RWPE1 (cell line): ENCODE measurements at places on chromosomes 7 and 10.

DNA sequence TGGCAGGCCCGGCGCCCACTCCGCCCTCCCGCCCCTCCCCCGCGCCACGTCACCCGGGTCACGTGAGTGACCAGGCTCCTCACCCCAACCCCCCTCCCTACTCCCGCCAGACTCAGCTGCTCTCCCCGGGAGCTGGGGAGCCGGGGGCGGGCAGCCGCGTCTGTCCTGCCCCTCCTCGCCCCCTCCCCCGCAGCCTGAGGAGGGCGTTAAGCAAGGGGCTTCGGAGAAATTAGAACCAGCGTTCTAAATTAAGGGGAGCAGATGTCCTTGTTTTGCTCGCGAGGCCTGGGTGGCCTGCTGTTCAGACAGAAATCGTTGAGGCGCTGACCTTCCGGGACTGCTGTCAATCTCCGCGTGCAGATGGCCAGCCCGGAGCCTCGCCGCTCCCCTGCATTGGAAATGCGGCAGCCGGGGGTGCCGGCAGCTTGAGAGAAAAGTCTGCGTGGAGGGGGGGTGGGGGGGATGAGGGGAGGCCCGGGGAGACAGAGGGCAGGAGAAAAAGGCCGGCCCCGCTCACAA lies 102.2 kb upstream of the ZNF438 start:
- peak; percentile 70 for DNase-seq

DNA sequence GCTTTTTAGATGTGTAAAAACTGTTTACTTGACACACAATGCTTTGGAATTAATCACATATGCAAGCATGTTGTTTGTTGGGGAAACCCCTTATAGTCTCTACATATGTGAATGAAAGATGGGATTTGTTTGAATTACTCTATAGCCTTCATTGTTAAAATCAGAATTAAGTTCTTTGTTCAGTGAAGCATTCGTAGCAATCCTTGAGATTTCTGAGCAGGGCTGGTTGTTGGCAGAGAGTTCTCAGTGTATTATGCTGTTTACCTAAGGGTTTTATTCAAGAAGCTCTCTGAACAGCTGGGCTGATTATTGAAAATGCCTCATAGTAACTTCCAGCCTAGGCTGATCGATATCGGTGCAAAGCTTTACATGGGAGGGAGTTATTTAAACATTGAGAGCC lies 190.9 kb downstream of the VTI1A start:
- no peak for DNase-seq

- peak; percentile 29 for DNase-seq
These were observed 484.0 kb upstream of the GALNT17 start for GRCh38 chr7:70647801-70648498.

DNA sequence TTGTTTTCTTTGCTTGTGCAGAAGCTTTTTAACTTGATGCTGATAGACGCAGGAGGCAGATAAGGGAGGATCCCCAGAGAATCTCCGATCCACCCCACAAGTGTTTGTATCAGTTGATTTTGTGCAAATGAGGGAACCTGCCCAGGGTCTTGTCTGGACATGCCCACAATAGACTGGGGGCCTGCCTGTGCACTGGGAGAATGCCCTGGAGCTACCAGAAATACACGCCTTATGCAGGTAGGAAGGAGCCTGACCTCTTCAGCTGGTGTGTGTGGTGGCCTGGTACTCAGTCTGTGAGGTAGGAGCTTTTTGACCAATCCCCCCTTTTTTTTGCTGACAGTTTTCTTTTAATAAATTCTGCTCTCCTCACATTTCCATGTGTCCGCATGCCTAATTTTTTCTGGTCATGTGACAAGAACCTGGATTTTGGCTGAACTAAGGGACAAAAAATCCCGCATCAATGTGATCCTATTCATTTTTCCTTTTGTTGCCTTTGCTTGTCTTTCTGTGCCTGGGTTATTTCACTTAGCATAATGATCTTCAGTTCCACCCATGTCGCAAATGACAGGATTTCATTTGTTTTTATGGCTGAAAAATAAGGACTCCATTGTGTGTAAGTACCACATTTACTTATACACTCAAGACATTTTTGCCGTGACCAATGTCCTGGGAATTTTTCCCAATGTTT lies 430.6 kb upstream of the NRG3 start:
- no peak for DNase-seq

- DNase-seq, result no peak
These were observed 10.0 kb upstream of the PCGF5 start for GRCh38 chr10:91210435-91210834.

DNA sequence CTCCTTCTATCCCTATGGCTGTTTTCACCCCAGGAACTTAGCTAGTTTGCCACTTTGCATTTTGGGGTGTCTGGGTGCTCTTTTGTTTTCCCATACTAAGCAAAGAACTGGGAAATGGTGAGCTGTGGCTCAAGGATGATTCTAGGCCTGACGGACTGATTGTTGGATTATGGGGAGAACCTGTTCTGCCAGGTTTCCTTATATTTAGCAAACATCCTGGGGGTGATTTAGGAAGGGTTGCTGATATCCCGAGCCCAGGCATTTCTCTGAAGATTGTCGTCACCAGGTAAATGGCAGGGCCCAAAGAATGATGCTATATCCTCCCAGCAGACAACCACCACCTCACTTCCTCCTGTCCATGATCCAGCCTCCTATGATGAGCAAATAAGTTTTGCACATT lies 72.1 kb upstream of the GRB10 start:
- DNase-seq, result no peak

DNA sequence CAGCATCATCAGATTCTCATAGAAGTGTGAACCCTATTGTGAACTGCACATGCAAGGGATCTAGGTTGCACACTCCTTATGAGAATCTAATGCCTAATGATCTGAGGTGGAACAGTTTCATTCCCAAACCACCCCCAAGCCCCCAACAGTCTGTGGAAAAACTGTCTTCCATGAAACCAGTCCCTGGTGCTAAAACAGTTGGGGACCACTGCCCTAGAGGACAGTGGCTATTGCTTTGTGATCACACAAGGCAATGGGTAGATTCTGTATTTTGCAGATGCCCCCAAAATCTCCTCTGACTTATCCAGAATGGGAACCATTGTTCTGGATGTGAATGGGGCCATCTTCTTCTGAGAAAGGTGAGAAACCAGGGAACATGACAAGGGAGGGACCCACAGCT lies 31.1 kb upstream of the HPS1 start:
- no peak for DNase-seq

GRCh38 chr10:122044713-122045112 lies 55.8 kb downstream of the TACC2 start:
- DNase-seq, result no peak

DNA sequence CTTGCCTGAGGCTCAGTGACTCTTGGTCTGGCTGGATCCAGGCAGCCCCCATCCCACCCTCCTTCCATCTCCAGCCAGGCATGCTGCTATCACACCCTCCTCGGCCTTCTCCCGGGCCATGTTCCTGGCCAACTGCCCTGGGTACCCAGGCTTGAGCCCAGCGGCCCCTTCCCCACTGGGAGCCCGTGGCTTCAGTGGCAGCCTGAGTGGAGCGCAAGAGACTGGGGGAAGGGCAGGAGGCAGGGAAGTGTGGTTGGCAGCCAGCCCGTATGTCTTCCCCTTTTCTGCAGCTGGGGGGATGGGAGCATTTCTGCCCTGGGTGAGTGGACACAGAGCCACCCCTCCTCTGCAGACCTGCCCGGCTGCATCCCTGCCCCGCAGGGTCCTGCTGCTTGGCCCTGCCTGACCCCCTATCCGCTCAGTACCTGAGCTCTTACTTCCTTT lies 148.5 kb downstream of the ARHGAP22 start:
- no peak for DNase-seq

- DNase-seq, result no peak
These were observed 239.7 kb upstream of the MYO3A start for GRCh38 chr10:25694206-25694933.

GRCh38 chr7:5780801-5781496 lies 514 bp downstream of the RNF216 start:
- DNase-seq, result peak; percentile 38

- DNase-seq, result no peak
These were observed 13.9 kb downstream of the TSPAN14 start for GRCh38 chr10:80468002-80468401.

DNA sequence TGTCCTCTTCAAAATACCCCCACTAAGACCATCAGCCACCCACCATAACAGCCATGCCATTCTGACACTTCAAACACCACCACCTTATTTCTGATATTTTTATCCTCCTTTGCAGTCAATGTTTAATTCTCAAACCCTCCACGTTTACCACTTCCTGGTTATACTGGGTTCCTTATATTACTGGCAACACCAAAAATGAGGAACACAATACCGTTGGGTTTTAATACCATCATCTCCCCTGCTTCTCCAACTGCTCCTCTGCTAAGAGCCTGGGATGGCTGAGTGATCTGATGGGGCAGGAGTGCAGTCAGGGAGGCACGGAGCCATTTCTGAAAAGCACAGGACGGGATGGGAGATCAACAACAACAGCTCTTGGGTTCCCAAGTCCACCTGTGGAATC lies 140.5 kb downstream of the CHCHD3 start:
- DNase-seq, result no peak

DNA sequence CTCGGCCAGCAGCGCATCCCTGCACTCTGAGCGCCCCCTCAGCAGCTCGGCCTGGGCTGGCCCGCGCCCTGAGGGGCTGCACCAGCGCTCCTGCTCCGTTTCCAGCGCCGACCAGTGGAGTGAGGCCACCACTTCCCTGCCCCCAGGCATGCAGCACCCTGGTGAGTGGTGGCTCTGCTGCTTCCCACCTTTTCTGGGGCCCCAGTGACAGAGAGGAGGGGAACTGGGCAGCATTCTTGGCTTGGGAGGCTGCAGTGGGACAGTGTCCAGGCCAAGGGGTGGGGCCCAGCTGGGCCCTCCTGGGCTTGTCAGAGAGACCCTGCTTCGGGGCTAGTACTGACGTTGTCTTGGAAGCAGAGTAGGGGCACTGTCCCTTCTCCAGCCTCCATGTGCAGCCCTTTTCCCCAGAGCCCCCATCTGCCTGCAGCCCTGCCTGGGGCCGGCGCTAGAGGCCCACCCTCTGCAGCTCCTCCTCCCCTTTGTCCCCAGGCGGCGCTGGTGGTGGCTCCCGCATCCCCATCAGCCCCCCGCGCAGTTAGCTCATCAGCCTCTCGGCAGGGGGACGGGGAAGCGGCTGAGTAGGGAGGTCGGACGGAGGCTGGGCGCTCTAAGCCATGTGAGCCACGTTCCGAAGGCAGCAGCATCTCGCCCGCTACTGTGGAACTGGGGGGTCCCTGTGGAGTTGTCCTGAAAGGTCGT lies 29.2 kb downstream of the GBX1 start:
- DNase-seq, result no peak

DNA sequence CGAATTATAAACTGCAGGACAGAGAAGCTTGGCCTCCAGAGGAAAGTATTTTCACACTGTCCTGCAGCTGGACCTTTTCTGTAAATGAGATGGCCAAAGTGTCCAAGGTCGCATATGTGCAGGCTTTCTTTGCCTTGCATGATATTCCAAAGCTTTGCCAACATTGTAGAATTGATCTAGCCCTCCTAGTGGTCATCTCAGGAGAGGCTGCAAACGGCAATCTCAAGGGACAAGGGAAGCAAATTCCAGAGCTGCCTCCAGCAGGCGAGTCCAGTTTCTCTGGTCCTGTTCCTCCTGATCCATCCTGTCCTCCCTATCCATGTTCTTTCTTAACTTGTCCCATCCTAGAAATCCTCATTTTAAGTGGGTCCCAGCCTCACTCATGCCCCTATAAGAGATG lies 373.4 kb upstream of the PCDH15 start:
- DNase-seq, result no peak

DNA sequence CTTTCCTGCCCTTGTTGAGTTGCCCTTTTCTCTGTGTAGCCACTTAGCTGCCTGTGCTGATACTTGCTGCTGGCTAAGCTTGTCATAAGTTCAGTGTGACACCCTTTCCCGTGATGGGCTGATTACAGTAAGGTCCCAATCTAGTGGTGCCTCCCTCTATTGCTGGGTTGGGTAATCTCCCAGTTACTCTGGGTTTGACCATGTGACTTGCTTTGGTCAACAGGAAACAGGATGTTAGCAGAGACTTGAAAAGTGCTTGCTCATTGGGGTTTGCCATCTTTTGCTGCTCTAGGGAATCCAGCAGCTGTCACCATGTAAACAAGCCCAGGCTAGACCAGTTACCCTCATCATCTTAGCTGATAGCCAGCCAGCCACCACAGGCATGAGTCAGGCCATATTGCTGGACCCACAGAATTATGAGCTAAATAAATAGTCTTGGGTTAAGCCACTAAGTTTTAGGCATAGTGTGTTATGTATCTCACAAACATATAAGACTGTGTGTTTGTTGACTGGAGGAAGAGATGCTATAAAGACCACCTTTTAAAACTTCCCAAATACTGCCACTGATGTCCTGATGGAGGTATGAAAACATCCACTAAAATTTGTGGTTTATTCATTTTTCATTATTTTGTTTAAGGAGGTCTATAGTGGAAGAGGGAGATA lies 4.0 kb upstream of the LEP start:
- DNase-seq, result peak; percentile 73

- no peak for DNase-seq
These were observed 77.8 kb downstream of the TCF7L2 start for GRCh38 chr10:113027574-113028455.

DNA sequence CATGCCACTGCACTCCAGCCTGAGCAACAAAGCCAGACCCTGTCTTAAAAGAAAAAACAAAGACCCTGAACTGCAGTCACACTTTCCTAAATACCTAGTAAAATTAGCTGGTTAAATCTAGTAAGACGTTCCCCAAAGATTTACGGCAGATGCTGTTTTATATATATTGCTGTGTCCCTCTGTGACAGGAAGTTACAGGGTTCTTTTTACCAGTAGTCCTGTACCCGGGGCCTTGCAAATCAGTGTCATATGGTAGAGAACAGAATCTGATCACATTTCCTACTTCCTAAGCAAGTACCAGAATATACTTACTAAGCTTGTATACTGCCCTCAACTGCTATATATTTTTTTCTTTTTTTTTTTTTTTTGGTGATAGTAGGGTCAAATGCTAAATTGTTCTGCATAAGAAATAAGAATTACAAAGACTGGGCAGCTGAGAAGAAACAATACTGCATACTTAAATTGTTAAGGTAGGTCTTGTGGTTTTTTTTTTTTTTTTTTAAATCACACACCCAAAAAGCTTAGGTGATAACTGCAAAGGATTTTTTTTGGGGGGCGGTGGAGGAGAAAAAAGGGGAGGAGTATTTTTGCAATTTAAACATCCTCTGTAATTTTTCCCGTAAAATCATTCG lies 27.3 kb upstream of the KMT2E start:
- no peak for DNase-seq

- no peak for DNase-seq
These were observed 2.6 kb upstream of the DLX6 start for GRCh38 chr7:97002555-97003261.

DNA sequence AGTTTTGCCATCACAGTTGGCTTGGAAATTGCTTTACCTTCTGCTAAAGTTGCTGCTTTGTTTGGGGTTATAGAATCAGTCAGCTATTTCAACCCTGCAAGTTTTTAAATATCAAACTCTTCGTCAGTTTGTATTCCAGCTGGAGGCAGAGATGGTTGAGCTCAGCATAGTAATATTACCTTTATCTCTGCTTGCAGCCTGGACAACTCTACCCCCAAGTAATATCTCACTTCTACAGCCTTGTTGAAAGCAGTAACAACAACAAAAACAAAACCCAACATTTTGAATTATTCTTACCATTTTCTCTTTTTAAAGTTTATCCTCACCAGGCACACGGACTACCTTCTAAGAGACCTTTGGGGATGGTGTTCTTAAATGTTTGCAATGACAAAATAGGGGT lies 239.1 kb upstream of the PHF14 start:
- no peak for DNase-seq

- no peak for DNase-seq
These were observed 94.4 kb downstream of the ITIH5 start for GRCh38 chr10:7572391-7572790.
